ENCODE measurements at places on chromosomes 2 and 18.

GRCh38 chr2:239854596-239854995, 170.5 kb downstream of the NDUFA10 start:
- DNase-seq = no peak

DNA sequence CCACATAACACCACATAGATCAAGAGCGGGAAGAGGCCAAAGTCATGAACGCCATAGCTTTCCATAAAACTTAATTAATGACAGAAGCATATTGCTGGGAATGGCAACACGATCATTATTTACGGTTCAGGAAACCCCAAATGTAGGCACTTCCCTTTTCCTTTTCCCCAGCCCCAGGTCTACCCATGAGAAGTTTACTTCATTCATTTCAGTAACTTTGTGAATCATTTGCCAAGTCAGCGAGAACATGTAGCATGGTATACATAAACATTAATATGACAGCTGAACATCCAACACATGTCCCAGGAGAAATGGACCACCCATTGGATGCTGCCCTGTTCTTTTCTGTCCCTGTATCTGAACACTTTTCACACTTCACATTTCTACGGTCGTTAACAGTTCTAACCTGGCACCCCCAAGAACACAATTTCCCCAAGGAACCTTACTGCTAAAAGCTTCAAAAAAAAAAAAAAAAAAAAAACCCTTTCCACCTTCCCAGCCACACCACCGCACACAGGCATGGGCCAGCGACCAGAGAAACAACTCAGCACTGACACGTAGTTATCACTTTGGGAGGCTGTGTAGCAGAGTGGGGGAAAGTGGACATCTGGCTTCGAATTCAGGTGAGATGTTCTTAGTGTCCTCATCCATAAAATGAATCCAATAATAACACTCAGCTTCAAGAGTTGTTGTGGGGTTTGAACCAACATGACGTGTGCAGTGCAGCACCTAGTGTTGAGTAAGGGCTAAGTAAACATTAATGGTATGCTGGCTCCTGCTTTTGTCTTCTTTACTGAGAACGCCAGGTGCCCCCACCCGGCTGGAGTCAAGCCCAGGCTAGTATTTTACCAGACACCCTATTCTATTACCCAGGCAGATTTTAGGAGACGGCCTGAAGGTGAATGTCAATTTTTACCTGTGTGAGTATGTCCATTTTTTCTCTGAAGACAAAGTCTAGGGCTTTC, 371.5 kb downstream of the LNPK start:
- no peak for DNase-seq

DNA sequence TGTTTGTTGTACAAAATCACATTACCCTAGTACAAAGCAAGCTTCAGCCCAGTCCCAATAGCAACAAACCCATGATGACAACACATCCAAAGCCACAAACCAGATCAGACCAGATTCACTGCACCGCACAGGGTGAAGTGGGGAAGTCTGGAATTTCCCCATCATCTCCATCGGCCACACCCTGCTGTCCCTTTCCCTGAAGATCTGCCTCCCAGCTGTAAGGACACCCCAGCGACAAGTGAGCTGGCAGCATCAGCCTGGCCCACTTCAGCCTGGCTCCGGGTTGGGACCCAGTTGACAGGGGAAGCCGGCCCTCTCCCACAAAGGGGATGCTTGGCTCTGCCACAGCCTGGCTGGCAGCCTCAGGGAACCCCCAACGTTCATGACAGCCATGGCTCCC, 207.6 kb downstream of the MGAT5 start:
- DNase-seq = no peak

- no peak for DNase-seq
Observed at GRCh38 chr2:218294430-218295022, 2.2 kb upstream of the TMBIM1 start.

DNA sequence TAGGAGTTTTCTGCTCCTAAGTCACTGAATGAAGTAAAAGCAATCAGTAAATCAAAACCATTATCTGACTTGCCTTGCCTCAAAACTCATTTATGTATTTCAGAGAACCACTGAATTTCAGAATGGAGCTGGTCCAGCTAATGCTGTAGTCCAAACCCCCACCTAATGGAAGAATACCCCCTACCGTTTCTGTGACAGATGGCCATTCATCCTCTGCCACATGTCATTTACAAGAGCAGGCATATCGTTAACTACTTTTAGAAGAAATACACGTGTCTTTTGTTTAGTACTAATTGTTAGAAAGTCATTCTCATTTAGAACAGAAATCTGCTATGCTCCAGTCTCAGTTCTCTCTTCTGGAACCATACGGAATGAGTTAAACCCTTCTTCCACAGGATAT, 12.8 kb upstream of the GALNT5 start:
- no peak for DNase-seq

DNA sequence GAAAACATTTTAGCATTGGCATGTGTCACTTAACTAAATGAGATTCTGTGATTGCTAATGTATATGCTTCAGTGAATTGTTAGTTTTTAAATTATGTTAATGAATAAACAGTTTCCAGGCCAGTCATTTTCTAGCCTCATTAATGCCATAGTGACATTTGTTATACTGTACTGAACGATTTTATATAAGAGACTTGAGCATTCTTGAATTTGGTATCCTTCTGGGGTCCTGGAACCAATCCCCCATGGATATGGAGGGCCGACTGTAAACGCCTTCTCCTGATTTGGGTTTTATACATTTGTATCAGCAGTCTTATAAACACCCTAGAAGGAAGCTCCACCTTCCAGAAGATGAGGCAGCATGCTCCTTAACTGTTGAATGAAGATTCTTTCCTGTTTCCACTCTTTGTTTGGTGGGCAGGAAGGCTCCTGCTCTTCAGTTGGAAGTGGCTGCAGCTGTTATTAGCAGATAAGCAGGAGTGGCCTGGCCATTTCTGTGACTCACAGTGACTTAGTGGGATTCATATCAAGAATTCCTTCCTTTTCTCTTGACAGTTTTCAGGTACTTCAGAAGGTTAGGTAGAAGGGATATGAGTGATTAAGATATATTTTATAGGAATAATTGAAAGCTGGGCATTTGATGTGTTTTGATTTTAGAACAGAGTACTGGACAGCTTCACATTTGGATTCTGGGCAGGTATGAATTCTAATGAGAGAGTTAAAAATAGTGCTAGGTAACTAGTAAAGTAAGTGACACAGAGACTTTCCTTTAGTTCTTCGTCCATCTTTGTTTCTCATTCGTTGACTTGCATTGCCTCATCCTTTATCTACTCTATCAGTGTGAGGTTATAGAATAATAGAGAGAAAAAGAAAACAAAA, 124.9 kb downstream of the PLCL1 start:
- no peak for DNase-seq

- DNase-seq = no peak
Observed at GRCh38 chr2:67311536-67311935, 85.6 kb upstream of the ETAA1 start.

DNA sequence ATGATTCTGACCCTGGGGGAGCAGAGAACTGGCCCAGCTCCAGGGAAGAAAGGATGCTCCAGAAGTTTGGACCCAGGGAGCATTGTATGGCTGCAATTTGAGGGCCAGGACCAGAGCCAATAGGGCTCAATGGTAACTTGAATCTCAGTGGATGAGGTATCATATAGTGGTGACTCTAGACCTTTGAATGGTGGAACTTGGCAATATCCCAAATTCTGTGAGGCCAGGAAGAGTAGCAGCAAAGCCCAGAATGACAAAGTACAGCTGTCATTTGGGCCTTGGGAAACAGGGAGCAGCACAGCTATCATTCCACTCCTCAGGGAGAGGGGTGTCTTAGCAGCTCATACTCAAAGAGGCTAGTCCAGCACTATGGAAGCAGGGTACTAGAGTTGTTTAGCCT, 332.9 kb upstream of the RBMS1 start:
- no peak for DNase-seq

DNA sequence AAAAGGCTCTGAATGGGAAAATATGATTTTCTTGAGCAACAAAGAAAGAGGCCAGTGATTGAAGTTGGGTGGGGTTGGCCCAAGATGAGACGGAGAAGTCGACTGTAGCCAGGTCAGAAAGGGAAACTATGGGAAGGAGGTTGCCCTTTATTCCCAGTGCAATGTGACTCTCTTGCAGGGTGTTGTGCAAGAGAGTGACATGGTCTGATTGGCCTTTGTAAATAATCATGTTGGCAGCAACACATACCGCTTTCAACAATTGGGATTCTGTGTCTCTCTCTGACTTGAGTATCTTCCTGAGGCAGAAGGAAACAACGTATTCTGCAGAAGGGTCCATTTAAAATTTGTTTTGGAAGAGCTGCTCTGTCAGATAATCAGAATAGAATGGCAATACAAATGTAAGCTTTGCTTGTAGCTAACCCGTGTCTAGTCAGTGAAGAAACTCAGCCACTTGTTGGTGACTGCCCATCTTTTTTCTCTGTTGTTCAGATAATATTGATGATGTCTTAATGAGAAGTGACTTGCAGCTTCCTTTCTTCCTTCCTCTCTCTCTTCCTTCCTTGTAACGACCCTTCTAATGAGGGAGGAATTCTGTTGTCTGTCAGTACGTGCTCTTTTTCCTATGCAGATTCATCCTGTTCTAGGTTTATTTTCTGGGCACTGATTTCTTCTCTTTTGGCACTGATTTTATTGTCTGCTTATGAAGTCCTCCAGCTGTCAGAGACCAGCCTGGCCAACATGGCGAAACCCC, 311.0 kb upstream of the FAM98A start:
- no peak for DNase-seq

DNA sequence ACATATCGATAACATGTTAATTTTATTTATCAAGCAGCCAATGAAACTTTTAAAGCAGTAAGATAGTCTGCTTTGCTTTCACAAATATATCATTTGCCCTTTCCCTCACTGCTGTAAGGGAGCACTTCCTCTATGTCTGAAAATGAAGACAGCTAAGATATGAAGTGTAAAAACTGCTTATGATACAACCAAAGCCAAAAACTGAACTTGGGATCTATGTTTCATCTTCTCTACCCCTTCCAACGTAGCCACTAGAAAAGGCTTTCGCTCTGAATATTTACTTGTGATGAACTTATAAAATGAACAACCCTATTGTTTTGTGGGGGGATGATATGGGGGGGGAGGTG, 140.3 kb downstream of the TCF4 start:
- no peak for DNase-seq

GRCh38 chr18:45785134-45785533, 40.3 kb upstream of the SIGLEC15 start:
- DNase-seq = no peak

DNA sequence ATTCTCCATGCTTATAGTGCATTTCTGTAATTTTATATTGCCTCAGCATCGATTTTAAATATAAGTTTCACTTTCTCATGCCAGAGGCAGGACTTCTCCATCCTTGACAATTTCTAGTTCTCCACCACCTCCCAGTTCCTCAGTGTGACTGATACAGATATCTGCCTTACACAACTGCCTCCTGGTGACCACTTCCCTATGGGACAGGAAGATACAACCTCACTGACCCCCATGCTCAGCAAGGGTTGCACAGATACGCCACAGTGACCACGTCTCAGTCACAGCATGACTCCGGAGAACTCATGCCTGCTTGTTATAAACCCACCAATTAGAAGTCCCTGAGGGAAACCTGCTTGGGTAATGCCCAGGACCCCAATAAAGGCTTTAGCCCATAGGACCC, 284.0 kb upstream of the MC4R start:
- DNase-seq = no peak

DNA sequence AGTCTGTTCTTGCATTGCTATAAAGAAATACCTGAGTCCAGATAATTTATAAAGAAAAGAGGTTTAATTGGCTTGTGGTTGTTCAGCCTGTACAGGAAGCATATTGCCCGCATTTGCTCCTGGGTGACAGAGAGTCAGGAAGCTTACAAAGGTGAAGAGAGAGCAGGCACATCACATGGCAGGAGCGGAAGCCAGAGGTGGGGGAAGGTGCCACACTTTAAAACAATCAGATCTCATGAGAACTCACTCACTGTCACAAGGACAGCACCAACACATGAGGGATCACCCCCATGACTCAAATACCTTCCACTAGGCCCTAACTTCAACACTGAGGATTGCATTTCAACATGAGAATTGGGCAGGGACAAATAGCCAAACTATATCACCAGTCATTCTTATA, 124.8 kb upstream of the COL5A2 start:
- DNase-seq = no peak

DNA sequence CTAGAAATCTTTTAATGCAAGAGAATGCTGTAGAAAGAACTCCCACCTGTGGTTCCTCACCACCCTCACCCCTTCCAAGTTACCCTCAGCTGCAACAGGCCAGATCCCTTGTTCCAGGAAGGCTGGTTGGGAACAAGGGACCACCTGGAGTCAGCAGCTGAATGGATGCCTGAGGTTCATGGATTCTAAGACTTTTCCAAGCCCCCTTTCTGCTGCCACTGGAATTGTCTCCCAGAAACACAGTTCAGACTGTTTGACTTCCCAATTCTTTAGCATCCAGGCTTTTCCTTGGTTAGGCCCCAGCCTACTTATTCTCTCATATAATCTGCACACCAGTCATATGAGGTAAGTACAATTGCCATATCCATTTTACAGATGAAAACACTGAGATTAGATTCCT, 8.0 kb upstream of the ADCY3 start:
- DNase-seq = no peak

DNA sequence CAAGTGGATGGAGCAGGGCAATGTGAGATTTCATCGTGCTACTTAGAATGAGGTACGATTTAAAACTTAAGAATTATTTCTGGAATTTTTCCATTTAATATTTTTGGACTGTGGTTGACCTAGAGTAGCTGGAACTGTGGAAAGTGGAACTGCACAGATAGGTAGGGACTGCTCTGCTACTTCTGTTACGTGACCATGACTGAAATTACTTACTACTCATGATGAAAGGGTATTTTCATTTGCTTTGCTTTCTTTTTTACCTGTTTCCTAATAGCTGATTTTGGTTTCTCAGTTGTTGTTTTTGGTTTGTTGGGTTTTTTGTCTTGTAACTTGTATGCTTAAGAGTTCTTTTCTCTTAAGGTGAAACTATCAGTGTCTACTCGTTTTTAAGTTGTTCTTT, 11.4 kb downstream of the UBE2E3 start:
- DNase-seq = no peak

DNA sequence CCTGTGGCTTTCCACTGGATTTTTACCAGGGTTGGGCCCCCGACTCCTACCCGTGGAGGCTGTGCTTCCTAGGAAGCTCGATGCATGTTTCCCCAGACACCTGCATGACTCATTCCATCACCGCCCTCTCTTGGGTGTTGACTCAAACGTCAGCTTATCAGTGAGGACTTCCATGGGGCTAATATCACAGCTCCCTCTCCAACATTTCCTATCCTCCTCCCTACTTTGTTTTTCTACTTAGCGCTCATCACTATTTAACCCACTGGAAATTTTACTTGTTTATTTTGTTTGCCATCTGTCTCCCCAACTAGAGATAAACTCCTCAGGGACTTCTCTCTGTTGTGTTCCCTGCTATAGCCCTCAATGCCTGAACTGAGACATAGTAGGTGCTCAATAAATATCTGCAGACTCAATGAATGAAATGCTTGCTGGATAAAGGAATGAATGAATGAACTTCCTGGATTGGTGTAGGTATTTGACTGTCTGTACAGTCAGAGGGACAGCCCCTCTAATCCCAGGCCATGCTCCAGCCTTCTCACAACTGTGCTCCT, 89.7 kb upstream of the MSH2 start:
- DNase-seq = no peak

- no peak for DNase-seq
Observed at GRCh38 chr2:60536746-60537145, 16.7 kb downstream of the BCL11A start.

GRCh38 chr18:66150650-66151049, 399.8 kb downstream of the CDH7 start:
- DNase-seq = no peak

Measured in memory B cell (primary cell).